ENCODE measurements at places on chromosomes 1 and 21. TPM values are rescaled to one million over a fixed set of nuclear protein-coding genes. Genes with fewer than 3 reads are reported as not detected.

OR6K3 gene
- not detected for polyA plus RNA-seq

TIE1 gene
- polyA plus RNA-seq: not detected

LIPI gene
- polyA plus RNA-seq: not detected

DNA sequence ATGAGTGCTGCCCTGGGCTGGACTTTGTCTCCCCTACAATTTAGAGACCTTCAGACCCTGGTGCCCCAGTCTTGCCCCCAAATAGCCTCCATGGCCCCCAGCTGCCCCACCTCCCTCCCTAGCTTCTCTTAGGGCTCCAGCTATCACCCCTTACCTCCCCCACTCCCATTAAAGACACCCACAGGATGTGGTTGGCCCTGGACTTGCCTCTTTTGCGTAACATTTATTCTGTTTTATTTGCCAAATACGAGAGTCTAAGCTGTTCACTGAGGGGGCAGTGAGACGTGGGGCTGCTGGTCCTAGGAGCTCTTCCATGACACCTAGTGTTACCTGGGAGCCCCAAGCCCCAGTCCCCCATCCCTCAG lies 4.5 kb downstream of the ZC3H12A start:
- DNase-seq: no peak

DNA sequence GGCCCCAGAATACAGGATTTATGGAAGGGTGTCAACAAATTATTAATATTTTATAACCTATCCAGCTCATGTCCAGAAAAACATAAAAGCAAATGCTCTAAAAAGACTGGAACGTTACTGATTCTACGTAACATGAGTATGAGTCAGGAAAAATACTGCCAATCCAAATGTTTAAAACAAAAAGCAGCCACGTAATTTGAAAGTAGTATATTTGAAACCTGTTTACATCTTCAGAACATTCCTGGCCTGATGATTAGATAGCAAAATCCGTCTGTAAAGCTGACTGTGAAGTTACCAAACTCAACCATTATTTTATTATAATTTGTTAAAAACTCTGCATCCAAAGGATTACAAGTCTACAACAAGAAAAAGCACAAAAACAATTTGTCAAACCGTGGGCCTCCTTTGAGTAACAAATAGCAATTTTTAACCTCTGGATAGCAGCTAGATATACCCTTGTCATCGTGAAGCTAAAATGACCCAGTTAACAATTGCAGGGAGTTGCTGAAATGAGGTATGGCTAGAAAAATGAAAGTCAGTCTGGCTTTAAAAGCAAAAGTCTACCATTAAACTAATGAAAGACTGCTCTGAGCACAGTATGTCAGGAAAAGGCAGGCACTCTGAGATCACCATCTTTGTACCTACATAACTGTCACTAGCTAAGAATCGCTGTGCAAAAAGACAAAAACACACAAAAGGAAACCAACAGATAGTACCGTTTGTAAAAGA lies 1.2 kb downstream of the UBR4 start:
- peak; percentile 1 for DNase-seq

DNA sequence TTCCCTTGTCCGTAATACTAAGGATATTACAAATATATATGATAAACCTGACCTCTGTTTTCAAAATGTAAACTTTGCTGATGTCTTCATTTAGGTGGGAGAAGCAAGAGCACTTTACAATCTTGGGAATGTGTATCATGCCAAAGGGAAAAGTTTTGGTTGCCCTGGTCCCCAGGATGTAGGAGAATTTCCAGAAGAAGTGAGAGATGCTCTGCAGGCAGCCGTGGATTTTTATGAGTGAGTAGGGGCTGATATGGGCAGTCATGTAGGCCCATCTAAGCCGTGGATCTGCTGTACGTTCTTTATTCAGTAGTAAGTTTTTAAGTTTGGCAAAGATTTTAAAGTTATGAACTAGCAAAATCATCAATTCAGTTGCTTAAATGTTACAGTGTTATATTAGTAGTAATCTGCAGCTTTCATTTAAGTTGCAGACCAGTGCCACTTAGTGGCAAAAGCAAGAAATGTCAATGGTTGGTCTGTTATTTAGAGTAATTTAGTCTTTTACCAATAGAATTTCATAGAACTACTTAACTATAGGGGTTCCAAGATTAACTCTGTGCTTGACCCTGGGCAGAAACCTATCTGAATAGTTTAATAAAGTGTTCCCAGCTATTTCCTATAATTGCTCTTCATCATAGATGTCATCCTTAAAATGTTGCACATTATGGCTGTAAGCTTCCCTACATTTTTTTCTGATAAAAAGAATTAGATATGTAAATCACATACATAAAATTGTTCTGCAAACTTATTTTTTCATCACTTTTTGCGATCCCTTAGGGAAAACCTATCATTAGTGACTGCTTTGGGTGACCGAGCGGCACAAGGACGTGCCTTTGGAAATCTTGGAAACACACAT lies 21.3 kb downstream of the GPSM2 start:
- peak; percentile 51 for DNase-seq

DNA sequence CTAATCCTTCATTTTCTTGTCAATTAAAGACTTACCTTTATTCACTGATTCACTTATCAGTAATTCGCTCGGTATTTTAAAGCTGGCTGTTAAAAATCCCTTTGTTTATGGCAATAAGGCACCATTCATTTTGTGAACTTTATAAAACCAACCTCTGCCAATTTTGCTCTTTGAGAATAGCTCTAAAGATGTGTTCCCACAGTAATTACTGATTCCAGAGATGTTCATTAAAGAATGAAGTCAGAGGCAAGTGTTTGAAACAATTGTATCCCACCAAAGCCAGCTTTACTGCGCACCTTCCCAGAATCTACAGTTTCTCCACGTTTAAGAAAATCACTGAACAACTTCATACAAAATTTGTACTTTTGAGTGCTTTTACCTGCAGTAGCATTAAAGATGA lies 424.5 kb downstream of the USP25 start:
- DNase-seq: no peak

DNA sequence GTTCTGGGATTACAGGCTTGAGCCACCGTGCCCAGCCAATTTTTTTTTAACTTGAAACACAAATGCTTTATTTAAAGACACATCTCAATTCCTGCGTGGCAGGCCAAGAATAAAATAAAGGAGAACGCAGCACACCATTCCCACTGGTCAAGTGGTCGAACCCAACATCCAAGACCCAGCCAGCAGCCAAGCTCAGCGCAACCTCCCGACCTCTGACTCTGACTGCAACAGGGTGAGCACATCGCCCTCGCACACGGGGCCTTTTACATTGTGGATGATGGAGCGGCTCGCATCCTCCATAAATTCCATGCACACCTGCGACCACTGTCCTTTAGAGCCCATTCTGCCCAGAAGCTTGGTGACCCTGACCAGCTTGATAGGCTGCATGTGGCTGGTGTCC lies 5.5 kb upstream of the GUK1 start:
- no peak for DNase-seq

- no peak for DNase-seq
These were observed 114.4 kb upstream of the COL6A1 start for GRCh38 chr21:45867041-45867666.

- DNase-seq: no peak
These were observed 48.3 kb downstream of the ECE1 start for GRCh38 chr1:21241771-21242581.

GRCh38 chr1:163187849-163188248 lies 14.9 kb downstream of the RGS5 start:
- DNase-seq: no peak

GRCh38 chr1:89844860-89845259 lies 24.0 kb downstream of the LRRC8D start:
- no peak for DNase-seq

DNA sequence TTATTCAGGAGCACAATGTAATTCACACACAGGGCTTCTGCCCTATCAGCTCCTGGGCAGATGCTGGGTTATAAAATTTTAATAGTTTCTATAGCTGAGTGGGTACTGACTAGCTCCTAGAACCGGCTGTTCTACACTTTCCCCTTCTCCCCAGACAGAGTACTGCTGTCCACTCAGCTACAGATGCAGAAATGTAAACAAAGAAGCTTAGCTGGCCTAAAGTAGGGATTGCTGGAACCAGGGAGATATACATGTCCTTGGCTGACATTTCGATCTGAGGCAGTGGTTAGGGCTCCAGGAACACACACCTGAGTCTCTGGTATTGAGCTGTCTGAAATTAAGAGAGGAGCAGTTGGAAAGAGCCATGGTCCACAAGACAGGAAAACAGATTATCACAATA lies 211.5 kb upstream of the USP24 start:
- no peak for DNase-seq

DNA sequence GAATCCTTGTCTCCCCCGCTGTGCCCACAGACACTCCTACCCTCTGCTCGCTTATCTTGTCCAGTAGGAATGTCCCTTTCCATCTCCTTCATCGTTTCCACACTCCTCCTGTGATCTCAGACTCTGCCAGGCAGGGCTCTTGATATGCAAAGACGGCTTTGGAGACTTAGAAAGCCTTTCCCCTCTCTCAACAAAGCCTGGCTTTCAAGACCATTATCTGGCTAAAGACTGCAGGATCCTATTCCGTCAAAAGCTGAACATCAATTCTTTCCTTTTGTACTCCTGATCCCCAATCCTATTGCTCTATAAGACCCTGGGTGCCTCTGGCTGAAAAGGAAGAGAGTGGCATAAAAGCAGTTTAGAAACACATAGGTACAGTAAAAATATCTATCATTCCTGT lies 63.9 kb downstream of the SDC3 start:
- DNase-seq: no peak

- no peak for DNase-seq
These were observed 60.7 kb downstream of the MAN1C1 start for GRCh38 chr1:25677193-25677773.

- DNase-seq: no peak
These were observed 31.3 kb downstream of the ZBTB8B start for GRCh38 chr1:32496127-32496526.

DNA sequence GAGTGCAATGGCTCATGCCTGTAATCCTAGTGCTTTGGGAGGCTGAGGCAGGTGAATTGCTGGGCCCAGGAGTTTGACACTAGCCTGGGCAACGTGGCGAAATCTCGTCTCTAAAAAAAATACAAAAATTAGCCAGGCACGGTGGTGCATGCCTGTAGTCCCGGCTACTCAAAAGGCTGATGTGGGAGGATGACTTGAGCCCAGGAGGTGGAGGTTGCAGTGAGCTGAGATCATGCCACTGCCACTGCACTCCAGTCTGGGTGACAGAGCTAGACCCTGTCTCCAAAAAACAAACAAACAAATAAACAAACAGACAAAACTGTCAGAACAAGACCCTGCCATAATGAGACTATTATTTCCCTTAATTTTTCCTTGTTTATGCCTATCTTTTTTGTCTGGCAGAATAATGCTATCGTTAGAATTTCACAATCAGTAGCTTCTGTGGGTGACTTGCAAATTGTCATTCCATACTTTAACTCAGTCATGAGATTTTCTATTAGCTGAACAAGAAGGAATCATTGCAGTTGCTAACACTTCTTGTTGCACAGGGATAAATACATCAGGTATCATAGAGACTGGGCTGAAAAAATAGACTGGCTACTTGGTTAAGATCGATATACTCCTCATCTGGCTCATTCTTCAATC lies 7.5 kb upstream of the THEM4 start:
- no peak for DNase-seq

DNA sequence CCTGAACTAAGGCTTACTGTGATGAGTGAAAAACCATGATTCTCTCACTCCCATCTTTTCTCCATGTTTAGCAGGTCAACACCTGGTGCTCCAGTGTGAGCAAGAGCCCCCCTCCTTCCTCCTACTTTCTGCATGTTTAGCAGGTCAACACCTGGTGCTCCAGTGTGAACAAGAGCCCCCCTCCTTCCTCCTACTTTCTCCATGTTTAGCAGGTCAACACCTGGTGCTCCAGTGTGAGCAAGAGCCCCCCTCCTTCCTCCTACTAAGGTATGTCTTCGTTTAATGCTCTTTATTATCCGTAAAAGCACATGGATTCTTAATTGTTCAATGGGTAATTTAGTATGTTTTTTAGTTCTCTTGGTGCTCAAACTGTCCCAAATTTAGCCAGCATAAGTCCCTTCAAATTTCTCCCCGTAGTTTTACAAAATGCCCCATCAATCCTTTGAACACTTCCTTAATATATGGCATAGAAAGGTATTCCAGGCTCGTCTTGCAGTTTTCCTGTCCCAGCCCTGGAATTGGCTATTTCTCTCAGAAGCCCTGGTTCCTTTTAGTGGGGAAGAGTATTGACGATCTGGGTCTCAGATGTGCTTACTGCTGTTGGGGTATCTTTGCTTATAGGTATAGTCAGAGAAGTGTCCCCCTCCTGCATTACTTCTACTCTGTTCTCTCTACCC lies 760.8 kb upstream of the TPTE start:
- no peak for DNase-seq

DNA sequence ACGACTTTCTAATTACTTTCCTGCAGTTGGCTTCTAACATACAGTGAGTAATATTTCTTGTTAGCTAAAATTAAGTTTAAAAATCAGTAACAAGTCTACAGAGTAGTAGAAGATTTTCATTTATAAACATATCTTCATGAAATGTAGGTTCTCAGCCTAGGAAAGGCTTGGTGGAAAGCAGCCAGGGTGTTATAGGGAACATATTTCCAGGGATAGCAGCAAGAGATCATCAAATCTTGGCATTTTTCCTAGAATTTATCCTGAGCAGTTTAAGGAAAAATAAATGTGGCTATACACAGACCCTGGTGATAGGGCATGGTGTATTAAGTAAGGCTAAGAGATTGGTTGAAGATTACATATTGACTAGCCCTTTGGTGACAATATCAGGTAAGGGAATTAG lies 203.5 kb upstream of the NEGR1 start:
- DNase-seq: no peak

DNA sequence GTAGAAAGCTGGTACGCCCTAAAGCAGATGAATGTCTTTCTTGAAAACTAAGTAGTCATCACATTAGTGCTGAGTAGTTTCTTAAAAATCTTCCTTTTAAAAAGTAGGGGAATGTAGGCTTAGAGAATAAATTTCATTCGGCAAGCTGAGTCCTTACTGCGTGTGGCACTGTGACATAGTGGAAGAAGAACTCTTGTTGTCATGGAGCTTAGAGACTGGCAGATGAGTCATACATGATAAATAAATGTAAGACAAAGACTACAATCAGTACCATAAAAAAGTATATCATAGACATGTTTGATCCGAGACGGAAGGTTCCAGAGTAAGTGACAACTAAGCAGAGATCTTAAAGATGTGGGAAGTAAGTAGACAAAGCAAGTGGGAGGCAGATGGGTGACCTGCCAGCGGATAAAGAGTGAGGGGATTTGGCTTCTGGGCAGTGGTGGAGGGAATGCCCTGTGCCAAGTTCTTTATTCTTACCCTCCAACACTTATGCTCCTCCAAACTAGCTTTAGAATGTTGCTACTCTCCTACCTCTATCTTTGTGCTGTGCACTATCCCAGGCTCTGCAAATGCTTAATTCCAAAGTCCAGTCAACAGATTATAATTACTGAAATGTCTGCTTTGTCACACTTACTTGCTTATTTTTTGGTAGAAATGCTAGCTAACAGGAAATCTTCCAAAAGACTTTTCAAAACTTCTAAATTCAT lies 608.5 kb upstream of the USP24 start:
- DNase-seq: no peak

GRCh38 chr1:241308011-241308410 lies 49.0 kb downstream of the RGS7 start:
- DNase-seq: no peak

GRCh38 chr1:244049162-244050013 lies 1.7 kb upstream of the ZBTB18 start:
- DNase-seq: peak; percentile 82

GRCh38 chr1:39384305-39384704 lies 107.1 kb upstream of the BMP8A start:
- DNase-seq: no peak

Data from naive B cell (primary cell).